ENCODE measurements at places on chromosomes 2 and 18. TPM values are rescaled to one million over a fixed set of nuclear protein-coding genes. Genes with fewer than 3 reads are reported as not detected.

DNA sequence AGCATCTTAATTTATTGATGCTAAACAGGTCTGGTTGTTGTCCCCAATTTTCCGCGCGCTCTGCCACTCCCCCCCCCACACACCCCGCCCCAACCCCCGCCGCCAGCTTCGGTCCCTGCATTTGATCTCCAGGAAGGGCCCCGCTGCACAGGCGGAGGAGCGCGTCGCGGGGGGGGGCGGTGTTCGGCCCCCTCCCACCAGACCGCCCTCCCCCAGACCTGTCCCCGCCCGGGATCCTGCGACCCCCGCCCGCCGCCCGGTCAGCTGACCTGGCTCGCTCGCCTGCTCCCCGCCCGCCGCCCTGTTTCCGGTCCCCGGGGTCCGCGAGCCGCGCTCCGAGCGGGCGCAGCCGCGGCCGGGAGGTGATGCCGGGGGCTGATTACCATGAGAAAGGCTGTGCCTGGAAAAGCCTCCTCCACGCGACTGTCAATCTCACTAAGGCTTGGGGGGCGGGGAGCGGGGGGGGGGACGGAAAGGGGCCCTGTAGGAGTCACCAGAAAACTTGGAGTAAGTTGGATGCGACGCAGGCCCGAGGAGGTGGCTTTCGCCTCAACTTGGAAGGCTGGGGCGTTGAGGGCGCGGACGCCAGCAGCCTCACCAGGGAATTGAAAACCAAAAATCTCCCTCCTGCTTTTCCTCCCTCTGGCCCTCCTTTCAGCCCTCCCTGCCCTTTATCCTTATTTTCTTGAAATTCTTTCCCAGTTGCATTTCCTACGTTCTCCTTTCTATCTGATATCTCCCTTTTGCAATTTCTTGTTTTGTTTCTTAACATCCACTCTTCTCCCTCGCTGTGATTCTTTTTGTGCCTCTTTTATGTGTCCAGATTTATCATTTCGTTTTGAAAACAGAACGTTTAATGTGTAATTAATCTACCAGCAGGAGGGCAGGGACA lies 4.4 kb upstream of the ZEB2 start:
- no peak for DNase-seq

Gene PIK3C3
- 67.0 TPM for polyA plus RNA-seq

Gene SCRN3
- polyA plus RNA-seq, result 36.3 TPM

DNA sequence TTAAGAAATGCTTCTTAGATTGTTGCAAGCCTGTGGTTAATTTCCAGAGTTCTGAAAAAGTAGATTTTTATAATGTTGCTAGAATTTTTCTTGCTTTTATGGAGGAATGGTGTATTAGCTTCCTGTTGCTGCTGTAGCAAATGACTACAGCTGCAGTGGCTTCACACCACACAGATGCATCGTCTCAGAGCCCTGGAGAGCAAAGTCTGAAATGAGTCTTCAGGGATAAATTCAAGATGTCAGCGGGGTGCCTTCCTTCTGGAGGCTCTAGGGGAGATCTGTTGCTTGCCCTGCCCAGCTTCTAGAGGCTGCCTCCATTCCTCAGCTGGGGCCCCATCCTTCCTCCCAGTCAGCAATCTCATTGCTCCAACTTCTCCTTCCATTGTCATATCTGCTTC lies 187.8 kb downstream of the ZNF516 start:
- DNase-seq, result no peak

Gene ELOA2
- not detected for polyA plus RNA-seq

DNA sequence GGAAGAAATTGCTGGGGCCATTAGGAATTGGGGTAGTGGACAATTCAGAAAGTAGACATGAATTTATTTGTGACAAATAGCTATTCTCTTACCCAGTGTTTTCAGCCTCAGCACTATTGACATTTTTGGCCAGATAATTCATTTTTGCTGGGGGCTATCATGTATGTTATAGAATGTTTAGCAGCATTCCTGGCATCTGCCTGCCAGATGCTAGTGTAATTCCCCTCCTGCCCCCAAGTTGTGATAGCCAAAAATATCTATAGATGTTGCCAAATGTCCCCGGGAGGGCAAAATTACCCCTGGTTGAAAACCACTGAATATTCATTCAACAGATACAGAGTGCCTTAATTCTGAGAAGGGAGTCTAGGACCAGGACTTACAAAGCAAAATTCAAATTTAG lies 183.6 kb downstream of the BABAM2 start:
- no peak for DNase-seq

Gene ANKRD62
- polyA plus RNA-seq, result not detected

GRCh38 chr2:171293661-171294060 lies 133.0 kb upstream of the TLK1 start:
- DNase-seq, result no peak

Gene SNRPD1
- 149 TPM for polyA plus RNA-seq

- DNase-seq, result no peak
Observed at GRCh38 chr2:47964722-47965434, 58.6 kb upstream of the FBXO11 start.

Gene MEP1B
- 0.46 TPM for polyA plus RNA-seq

DNA sequence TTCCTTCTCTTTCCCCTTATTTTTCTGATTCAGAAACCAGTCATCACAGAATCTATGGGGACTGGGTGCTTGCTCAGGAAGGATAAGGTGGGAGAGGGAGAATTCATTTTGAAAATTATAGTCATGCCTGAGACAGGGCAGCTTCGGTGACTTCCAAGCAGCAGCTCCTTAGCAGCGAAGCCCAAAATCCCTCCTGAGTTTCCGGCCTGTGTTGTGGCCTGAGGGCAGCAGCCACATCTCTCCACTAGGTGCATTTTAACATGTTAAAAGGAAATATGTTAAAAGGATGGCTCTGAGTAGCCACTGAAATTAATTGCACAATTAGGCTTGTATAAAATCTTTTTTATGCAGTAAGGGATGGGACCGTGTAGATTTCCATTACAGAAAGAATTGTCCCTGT lies 207.0 kb upstream of the RAB12 start:
- no peak for DNase-seq

- DNase-seq, result no peak
Observed at GRCh38 chr2:36839976-36840617, 126.2 kb downstream of the STRN start.

DNA sequence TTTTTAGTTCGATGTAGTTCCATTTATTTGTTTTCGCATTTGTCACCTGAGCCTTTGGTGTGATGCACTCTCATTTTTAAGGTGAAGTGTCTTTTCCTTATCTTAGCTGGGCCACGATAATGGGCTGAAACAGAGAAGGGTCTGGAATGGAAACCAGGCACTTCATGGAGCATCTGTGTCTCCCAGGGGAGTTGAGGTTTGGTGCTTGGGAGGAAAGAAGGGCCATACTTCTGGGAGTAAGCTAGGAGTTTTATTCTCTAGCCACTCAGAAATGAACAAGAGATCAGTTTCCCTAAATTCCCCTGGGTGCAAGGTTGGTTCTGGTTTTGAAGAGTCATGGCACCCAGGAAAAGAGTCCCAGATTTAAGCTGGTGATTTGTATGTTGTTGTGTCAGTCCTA lies 179.4 kb upstream of the CXCR4 start:
- DNase-seq, result no peak

DNA sequence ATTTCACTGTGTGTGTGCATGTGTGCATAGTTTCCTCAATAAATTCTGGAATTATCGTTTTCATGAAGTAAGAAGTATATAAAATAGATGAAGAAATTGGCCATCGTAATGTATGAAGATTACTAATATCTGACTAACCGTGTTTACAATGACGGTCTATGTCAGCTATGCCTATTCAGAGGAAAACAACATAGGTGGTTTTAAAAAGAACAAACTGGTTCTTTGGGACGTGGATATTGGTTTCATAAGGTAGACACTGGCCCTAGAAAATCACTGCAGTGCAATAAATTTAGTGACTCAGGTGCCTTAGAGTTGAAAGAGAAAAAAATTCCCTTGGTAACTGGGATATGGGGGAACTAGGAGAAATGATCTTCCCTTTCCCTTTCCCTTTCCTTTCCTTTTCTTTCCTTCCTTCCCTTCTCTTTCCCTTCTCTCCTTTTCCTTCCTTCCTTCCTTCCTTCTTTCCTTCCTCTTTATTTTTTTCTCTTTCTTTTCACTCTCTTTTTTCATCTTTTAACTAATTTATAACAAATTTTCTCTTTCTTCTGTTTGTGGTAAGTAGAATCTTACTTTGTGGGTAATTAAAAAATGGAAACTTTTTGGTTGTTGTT lies 36.4 kb downstream of the MAP2 start:
- no peak for DNase-seq

DNA sequence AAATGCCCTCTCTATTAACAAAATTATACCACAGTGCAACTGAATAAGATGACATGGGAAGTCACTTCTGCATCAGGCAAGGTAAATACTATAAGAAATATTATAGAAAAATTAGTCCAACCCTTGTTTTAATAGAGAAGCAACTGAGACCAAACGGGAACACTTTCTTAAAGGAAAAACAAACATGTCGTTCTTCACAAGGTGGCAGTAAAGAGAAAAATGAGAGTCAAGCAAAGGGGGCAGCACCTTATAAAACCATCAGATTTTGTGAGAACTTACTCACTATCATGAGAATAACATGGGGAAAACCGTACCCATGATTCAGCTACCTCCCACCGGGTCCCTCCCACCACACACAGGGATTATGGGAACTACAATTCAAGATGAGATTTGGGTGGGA lies 481.7 kb upstream of the CRIM1 start:
- DNase-seq, result no peak

DNA sequence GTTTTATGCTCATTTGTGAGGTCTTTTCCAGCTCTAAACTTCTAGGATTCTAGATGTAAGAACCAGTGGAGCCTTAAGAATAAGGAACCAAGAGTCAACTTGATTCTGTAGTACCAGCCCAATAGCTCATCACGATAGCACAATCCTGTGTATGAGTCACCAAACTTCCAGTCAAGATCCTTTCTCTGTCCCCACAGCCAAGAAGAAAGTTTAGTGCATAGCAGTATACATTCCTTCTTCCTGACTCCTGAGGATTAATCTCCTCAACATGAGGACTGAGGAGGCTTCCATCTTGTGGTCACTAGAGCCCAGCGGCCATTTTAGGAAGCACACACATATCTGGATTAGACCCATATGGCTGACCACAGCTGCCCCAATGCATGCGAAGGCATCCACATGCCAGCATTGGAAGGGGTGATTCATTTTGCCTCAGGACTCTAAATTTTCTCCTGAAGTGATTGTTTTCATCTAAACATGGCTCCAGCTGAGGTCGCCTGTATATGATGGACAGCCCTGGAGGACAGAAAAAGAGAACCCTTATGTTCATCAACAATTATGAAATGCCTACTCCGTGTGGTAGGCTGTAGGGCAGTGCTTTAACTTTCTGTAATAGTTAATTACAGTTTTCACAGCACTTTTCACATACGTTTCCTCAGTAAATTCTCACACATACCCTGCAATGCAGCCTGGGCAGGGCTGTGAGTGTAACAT lies 53.5 kb downstream of the RASGRP3 start:
- DNase-seq, result no peak

Gene DQX1
- 0.17 TPM for polyA plus RNA-seq

GRCh38 chr18:64734063-64734462 lies 585.2 kb upstream of the LINC00305 start:
- no peak for DNase-seq

- no peak for DNase-seq
Observed at GRCh38 chr2:167114018-167114417, 225.7 kb downstream of the XIRP2 start.

DNA sequence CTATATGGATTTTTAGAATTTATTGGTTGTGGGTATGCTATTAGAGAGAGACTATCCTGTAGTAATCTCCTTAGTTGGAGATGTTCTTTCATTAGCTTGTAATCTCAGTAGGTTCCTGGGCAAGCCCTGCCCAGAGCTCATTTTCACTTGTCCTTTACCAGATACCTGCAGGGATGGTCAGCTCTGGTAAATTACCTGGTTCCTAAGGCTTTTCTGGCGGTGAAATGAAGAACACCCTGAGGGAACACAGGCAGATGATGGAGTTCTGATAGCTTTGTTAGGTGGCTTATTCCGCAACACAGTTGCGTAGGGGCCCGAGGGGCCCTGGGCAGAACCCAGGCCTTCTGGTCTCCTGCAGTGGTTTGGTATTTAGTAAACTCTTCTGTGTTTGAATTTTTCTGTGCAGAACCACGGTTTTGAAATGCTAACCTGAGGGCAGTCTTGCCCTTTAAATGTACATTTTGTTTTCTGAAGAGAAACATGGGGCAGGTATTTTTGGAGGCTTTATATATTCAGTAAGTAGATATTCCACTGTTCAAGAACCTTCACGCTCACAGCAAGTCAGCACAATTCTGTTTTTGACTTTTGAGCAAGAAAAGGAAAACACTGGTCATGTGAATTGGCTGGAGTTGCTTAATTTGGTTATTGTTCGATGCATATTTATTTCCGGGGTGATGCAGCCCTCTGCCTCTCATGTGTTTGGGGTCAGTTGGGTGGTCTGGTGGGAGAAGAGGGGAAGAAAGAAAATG lies 22.4 kb downstream of the ZNF532 start:
- no peak for DNase-seq

Gene TNFAIP6
- polyA plus RNA-seq, result 5.5 TPM

Gene SETBP1
- 15.4 TPM for polyA plus RNA-seq

DNA sequence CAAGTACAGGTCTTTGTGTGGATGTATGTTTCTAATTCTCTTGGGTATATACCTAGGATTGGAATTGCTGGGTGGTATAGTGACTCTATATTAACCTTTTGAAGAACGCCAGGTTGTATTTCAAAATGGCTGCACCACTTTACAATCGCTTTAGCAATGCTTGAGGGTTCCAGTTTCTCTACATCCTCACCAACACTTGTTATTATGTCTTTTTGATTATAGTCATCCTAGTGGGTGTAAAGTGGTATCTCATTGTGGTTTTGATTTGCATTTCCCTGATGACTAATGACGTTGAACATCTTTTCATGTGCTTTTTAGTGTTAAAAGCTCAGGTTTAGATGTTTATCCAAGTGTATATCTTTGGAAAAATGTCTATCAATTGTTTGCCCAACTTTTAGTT lies 39.5 kb downstream of the CTIF start:
- no peak for DNase-seq

GRCh38 chr2:36477746-36478145 lies 120.2 kb downstream of the FEZ2 start:
- DNase-seq, result no peak

GRCh38 chr2:172086241-172087206 lies 1.2 kb downstream of the DLX1 start:
- no peak for DNase-seq

All from right lung (tissue), 10 donors.